Activated T-cell treated with anti-CD3 and anti-CD28 coated beads, Interleukin-2, amount 50 U/mL, for 1 hour (primary cell): ENCODE measurements at places on chromosomes 7 and 10.
A peak's percentile ranks its signal among the peaks of the same experiment; 100 is the strongest.

- DNase-seq = no peak
Measured at GRCh38 chr10:1287971-1288401, 231.8 kb downstream of the WDR37 start.

DNA sequence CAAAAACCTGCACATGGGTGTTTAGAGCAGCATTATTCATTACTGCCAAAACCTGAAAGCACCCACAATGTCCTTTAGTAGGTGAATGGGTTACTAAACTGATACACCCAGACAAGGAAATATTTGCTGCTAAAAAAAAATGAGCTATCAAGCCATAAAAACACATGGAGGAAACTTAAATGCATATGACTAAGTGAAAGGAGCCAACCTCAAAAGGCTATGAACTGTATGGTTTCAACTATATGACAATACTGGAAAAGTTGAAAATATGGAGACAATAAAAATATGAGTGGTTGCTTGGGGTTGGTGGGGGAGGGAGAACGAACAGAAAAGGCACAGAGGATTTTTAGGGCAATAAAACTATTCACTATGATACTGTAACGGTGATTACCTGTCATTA, 291.0 kb downstream of the TNS3 start:
- DNase-seq = no peak

DNA sequence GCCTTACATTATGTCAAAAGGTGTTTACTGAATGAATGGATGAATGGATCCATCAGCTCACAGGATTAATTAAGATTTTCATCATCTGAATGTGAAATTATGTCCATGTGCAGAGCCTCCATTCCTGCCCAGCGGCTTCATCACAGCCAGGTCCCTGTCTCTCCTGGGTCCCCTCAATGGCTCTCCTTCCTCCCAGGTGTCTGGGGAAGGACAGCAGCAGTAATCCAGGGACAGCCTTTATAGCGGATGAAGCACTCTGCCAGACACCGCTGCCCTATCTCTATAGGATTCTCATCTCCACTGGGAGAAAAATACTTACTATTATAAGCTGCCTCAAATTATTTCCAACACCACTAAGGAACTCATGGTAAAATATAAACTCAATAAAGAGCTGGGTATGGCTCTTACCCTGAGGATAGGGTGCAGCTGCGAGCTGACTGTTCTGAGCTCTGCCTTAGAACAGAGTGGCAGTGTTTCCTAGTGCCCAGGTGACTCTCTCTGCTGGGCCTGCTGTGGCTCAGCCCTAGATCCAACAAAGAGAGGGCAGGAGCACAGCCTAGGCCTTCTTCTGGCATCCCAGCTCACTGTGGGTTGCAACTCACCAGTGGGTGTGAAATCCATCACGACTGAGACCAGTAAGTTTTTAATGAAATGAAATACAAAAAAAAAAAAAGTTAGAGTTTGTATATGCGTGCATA, 38.3 kb downstream of the GPRIN2 start:
- DNase-seq = no peak

DNA sequence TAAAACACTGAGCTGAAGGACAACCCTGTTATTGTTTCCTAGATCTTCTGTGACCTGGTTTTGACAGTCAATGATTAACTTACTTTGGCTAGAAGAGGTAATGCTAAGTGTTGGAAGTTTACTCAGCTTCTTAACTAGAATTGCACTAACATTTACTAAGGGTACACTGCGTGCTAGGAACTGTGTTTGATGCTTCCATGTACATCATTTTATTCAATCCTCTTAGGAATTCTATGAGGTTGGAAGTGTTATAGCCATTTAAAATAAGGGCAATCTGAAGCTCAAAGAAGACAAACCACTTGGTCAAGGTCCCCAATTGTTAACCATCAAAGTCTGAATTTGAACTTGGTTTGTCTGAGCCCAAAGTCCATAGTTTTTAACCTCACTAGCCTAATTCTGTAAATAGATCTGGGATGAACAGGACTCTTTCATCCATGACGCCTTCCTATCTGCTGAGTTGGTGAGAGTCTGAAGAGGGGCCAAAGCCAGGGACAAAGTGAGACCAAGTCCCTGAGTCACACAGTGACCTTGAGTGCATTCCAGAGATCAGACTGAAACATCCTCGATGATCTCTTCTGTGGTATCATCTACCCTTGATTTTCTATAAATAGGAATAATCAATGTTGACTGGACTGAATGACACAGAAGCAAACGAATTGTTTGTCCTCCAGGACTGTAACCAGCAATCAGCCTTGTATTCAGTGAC, 29.2 kb upstream of the ZNRF2 start:
- DNase-seq = no peak

DNA sequence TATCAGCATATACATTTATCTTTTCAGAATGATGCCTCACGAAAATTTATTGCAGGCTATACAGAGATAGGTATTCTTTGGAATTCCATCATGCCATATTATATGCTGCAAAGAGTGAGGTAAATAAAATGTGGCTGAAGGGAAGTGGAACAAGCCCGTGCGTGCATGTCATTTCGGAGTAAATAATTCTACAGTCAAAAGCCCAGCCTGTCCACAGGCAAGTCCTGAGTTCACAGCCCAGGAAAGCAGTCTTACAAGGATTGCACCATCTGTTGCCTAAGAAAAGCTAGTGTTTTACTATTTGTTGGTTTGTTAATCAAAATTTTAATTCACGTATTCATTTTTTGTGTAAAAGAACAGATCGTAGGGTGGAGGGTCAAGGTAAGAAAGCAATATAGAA, 292.4 kb upstream of the AKR1E2 start:
- DNase-seq = no peak

DNA sequence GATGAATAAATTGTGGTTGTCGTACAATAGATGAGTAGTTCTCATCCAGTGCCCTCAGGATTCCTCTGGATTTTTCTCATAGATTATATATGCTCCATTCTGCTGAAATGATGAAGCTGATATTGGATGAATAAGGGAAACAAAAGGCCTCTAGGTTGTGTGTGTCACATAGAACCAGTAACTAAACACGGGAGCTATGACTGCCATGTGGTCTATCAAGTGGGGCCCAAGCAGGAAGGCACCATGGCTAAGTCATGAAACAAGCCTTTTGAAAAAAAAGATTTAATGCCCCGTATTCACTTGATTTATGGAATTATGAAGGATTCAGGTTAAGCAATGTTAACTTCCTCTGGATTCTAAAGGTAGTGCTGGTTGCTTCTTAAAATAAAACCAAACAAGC, 225.1 kb downstream of the TCF7L2 start:
- no peak for DNase-seq

GRCh38 chr10:25820874-25821273, 113.2 kb upstream of the MYO3A start:
- DNase-seq = no peak

DNA sequence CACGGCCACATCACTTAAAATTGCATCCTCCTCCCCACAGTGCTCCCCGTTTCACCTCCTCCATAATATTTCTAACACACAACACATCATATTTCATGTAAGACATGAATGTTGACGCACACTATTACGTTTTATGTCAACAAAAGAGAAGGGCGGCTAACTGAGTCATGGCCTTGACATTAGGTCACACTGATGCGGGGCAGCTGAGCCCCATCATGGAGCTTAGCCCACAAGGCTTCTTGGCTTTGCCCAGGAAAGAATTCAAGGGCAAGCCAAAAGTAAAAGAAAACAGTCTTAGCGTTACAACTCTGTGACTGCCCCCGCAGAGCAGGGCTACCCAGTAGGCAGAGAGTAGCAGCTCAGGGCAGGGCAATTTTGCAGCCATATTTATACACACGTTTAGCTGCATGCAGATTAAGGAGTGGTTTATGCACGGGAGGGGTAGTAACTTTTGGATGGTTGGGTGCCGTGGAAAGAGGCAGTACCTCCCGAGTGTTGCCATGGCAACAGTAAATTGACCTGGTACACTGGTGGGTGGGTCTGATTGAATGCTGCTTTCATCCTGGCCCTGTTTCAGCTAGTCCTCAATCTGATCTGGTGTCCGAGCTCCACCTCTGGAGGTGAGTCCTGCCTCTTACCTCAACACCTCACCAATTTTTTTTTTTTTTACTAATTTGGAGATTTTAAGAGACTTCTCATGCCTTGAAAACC, 156.2 kb upstream of the FRMD4A start:
- no peak for DNase-seq

DNA sequence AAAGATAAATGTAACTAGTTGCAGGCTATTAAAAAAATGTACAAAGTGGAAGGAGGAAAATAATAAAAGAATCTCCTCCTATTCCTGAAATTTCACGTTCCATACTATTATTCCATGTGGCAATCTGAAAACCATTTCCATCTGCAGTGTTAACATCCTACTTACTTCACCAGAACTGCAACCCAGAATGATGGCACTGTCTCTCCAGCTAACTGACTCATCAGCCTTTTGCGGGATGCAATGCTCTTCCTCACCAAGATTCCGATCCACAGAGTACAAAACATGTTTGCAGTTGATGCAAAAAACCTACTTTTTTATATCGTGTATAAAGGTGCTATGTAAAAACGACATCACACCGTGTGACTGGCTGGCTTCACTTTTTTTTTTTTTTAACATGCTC, 50.8 kb downstream of the ESYT2 start:
- DNase-seq = no peak

- peak; percentile 61 for DNase-seq
Measured at GRCh38 chr10:31759124-31759798, 169.4 kb downstream of the ARHGAP12 start.

GRCh38 chr10:89548673-89549072, 13.3 kb upstream of the SLC16A12 start:
- DNase-seq = no peak

DNA sequence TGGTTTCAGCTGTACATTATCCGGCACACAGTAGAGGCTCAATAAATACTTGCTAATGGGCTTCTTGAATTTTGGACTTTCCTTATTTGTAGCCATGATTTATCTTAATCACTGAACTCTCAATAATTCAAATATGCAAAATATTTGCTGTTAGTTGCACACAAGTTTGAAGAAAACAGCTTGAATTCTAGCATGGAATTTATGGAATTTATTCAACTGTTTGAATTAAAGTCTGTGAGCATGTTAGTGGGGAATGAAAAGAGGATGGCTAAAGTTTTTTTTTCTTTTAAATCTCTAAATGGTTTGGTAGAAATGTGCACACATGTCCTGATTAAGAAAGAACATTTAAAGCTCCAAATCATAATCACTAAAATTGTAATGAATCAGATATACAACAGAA, 42.5 kb downstream of the SIRT1 start:
- DNase-seq = no peak

- no peak for DNase-seq
Measured at GRCh38 chr10:33421789-33422462, 87.5 kb upstream of the NRP1 start.

DNA sequence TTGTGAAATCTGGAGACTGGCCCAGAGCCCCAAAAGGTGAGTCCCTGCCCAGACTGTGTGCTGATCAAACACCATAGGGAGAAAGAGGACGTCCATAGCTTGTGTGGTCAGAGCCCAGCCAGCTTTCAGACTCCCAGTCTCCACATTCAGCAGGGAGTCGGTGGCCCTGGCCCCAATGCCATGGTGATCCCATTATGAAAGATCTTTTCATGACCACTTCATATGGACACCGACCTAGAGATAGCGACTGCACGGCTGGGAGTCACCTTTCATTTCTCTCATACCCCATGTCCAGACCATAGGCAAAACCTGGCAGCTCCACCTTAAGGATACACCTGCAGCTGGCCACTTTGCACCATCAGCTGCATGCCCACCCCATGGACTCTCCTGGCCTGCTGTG, 126.4 kb downstream of the ARHGAP22 start:
- no peak for DNase-seq

DNA sequence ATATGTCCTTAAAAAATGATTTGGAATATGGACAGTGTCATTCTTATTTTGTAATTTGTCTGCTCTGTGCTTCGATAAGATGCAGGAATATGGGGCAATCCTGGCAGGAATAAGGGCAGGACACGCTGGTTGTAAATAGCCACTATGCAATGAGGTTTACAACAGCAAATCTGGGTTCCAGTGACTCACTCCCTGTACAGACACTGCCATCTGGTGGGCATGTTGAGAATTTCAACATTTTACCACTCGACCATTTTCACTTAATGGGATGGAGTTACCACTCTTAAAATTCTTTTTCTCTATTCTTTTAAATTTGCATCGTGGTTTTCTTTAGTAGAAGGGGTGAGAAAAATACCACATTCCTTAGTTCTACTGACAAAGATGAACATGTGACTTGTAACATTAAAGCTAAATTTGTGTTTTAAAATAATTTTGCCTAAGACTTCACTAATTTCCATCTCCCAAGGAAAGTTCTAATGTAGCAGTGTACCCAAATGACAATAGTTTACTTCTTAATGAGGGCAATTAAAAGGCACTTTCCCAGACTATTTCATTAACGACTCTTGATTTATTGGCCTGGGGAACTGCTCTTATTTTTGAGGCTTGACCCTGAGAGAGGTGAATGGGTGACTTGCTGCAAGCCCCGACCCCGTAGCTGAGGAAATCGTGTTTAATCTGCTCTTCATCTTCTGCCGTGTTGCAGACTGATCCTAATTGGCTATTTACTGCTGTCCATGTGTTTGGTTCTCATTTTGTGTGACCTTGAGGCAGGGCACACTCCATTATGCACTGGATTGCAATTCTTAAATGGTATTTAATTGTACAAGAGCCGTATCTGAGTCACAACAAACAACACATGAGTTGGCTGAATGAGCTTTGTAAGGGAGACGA, 173.6 kb upstream of the IMMP2L start:
- DNase-seq = no peak

DNA sequence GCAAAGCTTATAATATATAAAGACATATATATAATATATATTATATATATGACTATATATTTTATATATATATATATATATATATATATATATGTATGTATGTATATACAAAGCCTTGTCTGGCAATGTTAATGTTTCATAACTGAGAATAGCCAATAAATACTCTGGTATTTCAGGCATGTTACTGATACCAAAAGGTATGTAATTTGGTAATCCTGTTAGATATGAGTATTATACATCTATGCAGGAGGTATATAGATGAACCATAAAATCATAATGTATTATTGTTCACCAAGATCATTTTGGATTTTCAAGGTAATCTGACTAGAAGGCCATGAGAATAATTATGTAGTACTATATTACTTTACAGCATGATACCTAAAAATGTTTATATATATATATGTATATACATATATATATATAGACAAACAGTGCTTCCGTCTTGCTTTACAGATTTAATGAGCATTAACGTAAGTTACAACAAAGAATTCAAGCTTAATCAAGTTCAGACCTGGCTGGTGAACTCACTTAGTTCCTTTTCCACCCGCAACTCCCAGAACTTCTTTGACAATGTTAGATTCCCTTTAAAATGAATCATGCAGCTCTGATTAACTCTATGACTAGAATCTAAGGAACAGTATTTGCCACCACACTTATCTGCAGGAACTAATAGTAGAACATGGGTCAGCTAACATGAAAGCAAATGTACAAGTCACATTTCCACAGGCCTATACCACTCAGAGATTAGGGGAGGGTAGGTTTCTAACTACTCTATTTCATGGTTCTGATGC, 82.7 kb downstream of the SLC25A13 start:
- no peak for DNase-seq
